ENCODE measurements at places on chromosomes 2 and 18.

DNA sequence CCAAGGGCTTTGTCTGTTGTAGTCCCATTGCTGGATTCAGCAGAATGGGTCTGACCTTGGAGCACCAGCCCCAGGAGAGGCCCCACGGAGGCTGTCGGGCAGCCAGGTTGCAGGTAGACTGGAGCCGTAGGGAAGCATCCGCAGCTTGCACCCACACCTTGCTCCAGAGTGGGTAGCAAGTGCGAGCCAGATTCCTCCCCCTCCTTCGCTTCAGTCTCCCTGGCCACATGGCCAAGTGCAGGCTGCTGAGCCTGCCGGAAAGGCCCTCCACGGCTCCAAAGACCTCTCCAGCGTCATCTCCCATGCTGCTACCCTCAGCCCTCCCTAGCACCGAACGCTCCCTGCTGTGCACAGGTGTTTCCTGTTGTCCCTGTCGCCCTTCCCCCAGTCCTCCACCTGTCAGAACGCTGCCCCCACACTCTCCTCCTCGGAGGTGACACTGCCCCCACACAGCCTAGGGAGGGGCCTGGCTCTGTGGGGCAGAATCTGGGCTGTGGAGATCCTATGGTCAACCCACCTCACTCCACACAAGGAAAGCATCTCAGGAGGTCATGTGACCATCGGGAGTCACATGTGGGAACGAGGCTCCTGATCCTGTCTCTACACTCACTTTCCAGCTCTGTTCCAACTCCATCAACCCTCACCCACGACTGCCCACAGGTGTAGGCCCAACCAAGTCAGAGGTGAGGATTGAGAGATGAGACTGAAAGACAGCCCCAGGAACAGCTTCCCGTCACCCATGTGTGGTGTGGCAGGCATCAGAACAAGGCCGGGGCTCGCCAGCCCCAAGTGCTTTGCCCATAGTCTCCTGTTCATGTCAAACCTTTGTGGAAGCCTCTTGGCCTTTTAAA, 8.3 kb downstream of the KCNF1 start:
- no peak for DNase-seq

DNA sequence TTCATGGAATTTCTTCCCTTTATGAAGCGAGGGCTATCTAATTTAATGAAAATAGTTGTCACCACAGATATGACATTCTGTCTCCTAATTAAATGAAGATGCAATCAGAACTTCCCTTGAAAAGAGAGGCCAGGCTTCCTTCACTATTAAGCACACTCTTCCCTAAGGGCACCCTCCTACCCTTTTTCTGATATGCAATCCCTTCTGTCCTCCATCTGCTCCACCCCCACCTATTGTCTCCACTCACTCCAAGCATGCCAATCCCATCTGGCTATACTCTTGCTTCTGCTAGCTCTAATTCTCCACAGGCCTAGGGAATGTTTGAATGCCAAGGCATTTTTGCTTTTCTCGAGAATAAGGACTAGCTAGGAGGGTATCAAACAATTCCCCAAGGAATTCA, 818.4 kb upstream of the FSHR start:
- no peak for DNase-seq

- DNase-seq, result no peak
Observed at GRCh38 chr2:101578671-101579070, 103.8 kb upstream of the RFX8 start.

GRCh38 chr18:79613186-79613931, 66.2 kb upstream of the CTDP1 start:
- DNase-seq, result no peak

DNA sequence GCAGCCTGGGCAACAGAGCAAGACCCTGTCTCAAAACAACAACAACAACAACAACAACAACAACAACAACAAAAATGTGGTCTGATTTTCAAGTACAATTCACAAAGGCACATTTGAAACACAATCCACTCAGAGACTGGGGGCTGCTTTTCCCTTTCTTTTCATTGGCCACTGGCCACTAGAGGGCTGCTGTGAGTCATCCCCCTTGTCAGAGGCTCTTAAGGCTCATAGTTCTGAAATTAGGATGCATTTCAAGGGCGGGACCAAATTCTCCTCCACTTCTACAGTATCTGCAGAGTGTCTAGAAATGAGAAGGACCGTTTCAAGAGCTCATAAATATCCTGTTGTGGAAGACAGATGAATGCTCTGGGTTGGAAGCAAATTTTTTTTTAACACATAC, 285.4 kb downstream of the NRXN1 start:
- DNase-seq, result no peak

DNA sequence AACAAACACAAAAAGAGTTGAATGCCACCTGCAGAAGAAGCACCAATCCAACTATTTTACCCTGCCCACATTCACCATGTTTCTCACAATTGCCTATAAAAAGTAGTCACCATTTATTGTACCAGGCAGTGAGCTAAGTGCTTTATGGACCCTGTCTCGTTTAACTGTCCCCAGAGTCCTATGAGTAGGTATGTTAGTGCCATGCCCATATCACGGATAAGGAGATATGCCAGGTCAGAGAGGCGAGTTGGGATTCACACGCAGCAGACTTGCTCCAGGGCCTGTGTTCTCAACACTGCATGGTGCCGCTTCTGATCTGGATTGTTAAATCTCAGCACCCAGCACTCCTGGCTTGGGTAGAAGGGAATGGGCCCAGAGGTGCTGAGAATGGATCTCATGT, 49.1 kb upstream of the CYP1B1 start:
- no peak for DNase-seq

DNA sequence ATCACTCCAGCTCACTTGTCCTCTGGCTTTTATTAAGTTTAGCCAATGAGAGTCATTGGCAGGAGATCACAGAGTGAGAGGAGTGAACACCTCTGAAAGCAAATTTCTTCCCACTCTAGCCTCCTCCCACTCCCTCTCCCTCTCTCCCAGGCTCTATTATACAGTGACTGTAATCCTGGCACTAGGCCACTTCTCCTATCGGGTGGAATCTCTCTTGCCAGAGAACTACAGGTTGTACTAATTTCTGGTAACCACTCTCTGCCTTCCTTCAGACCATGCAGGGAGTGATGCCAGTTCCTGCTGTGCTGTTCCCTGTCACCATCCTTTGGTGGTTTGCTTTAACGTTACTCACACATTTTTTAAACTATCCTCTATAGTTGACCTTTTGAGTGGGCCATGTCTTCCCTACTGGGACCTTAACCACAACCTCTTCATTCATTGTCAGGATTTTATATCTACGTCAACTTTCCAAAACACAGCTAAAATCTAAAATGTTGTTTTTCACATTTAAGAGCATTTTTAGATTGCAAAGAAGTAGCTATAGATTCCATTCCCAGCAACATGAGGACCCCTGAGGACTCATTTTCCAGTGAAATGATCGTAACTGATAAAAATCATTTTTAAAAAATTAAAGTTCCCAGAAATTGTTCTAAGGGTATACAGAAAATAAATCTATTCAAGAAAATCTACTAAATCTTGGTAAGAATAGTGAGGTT, 217.1 kb downstream of the MREG start:
- DNase-seq, result no peak

- DNase-seq, result no peak
Observed at GRCh38 chr2:55865096-55865835, 58.3 kb downstream of the EFEMP1 start.

GRCh38 chr2:3656762-3657721, 958 bp upstream of the ALLC start:
- no peak for DNase-seq

DNA sequence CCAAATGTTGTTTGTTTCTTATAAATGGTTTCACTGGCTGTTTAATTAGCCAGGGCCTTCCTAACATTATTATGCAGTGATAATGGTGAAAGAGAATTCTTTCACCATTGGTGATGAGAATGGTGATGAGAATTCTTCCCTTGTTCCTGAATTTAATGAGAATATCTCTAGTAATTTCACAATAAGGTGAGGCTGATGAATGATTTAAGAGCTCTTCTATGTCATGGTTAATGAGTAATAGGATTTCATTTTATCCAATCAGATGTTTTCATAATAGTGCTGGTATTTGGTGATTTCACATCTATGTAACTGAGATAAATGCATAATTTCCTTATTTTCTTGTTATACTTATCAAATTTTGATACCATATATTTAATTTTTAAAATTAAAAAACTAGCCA, 535.7 kb upstream of the ZEB2 start:
- no peak for DNase-seq

DNA sequence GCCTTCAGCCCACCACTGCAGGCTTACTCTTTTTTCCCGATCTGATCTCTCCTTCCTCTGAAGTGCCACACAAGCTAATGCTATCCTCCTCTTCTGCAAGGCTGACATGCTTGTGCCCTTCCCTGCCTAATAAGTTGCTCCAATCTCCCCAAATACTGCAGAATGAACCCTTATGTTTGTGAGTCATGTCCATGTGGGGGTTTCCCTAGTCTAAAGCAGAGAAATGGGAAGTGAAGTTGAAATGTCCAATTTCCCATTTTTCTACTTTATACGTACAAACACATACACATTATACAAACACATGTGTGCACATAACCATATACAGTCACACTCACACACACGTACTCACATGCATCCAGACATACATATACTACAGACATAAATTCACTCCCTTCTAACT, 288.1 kb upstream of the CELF4 start:
- no peak for DNase-seq

GRCh38 chr2:223944166-223944702, 901 bp downstream of the WDFY1 start:
- no peak for DNase-seq
